ENCODE measurements at places on chromosomes 16 and 17.

DNA sequence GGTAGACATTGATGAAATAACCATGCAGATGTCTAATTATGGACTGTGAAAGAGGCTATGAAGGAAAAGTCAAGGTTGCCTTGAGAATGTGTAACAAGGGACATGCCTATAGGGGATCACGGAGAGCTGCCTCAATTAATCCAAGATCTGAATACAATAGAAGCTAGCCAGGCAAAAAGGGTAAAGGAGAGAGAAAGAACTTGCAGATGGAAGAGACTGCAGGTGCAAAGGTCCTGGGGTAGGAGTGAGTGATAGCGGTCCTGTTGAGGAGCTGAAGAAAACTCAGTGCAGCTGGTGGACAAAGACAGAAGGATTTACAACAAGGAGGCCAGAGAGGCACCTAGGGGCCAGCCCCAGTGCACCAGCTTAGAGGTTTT is 15.9 kb upstream of the TNS4 start:
- DNase-seq, result no peak

DNA sequence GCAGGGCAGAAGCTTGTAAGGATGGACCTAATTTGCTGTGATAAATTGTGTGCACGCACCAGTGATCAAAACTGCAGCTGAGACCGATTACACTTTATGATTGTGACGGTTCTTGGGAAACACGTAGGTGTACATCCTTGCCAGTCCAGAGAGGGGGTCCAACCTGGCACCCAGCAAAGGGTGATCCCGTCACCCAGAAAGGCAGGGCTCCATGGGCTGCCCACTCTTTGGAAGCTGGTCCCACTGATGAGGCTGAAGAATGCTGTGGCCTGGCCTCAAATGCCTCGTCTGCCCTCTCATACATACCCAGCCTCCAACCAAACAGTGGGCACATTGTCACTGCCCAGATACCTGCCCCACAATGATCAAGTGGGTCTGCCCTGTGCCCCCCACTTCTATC is 132.0 kb downstream of the C16orf78 start:
- DNase-seq, result no peak

GRCh38 chr16:62475573-62475972 is 439.3 kb upstream of the CDH8 start:
- no peak for DNase-seq

DNA sequence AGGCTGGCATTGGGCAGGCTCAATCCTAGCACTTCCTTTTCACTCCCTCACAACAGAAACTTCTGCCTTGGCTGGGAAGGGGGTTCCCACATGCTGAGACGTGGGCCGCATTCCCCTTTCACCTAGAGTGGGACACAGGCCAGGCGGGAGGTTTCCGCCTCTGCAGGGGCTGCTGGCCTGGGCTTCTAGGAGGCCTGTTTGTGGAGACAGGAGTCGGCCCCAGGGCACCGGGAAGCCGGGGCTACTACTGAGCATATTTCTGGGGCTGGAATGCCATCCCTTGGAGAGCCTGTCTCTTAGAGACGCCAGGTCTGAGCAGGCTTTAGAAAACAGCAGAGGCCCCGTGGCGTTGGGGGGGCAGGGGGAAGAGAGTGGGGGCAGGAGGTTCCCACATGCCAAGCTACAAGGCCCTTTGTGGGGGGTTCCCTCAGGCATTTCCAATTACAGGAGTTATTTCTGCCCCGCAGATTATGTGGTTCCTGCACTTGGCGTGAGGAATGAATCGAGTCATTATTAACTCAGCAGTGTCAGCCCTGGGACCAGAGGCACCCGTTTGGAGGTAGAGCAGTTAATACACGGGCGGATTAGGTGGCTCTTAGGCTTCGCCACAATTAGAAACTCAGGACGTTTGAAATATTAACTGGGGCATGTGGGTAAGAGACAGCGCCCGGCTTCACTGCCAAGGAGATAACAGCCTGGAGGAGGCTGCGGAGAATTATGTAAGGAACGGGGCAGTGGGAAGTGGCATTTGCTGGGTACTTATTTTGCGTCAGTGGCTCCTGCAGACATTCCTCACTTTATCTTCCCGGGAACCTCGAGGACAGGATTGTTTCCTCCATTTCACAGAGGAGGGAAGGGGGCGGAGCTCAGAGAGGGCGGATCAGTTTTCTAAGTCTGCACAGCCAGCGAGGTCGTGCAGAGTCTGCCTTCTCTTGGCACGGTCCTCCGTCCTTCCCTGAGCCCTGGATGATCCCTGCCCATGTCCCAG is 162.5 kb downstream of the MAF start:
- no peak for DNase-seq

DNA sequence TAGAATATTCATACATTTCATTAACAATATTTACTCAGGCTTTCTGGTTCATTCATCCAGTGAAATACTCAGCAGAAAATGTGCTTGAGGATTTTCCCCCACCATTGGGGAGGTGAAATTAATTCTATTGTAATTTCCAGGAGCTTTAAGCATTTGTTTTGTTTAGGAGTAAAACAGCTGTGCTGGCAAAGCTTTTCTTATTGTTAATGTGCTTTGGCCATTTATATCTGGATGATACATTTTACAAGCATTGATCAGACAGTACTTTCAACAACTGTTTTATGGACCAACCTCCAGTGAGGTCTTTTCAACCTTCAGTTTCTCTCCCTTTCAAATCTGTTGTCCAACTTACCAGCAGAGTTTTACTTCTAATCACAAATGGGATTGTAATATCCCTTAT is 672.4 kb downstream of the CDH11 start:
- DNase-seq, result no peak

- no peak for DNase-seq
Measured at GRCh38 chr17:60712675-60713074, 35.0 kb downstream of the BCAS3 start.

- no peak for DNase-seq
Measured at GRCh38 chr17:6654841-6655731, 3.5 kb downstream of the C17orf100 start.

DNA sequence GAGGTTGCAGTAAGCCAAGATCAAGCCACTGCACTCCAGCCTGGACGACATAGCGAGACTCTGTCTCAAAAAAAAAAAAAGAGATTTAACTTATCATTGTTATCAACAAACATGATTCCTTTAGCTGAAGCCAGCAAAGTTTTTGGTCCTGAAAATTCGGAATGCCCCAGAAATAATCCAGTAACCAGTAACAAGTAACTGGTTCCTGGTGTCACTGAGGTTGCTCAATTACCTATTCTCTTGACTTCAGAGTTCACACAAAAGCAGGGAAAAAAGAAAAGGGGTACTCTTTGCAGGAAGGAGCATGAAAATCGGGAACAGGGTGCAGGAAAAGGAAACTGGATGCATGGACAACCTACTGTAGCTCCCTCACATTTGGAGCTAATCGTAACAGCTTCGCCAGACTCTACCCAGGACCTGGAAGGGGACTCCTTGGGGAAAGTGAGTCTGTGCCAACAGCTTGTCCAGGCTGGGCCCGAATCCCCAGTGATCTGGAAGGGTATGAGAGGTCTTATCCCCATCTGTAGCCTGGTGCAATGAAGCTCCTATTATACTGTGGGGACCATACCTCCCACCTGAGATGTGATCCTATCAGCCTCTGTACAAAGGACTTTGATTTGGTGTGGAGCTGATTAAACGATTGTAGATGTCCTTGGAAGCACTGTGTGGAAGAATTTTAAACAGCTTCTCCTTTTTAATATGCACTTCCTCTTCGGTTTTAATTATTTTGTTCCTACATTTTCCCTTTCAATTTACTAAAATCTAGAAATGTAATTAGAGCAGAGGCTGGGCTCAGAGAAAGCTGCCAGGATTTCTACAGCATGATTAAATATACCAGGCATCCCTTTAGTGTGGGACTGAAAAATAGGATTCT is 3.4 kb upstream of the SPOP start:
- no peak for DNase-seq

DNA sequence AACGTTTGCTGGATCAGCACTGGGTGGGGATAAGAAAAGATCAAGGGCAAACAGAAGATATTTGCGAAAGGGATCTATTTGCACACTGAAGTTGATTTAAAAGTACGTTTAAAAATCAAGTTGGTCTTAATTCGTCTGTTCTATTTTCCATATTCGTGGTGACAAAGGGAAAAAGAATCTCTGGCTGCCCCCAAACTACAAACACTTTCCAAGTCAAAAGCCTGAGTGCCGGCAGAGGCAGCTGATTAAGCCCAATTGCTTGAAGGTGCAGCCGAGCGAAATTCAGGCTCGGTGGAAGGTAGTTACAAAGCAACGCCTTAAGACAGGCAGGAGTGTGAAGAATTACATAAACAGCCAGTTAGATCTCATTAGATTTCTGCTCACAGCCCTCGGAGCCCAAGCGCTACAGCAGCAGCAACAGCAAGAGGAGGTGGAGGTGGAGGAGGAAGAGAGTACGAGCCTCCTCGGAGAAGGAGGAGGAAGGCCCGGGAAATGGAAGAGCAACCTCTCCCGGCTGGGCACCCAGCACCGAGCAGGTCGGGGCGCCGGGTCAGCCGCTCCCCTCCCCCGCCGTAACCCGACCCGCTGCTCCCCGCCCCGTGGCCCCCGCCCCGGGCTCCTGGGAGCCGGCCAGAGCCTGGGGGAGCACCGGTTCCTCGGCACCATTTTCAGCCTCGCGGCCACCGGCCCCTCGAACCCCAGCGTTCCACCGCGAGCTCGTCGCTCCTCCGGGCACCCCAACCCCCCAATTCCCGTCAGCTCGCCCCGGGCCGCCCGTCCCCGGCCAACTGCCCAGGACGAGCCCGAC is 890 bp downstream of the TOB1 start:
- no peak for DNase-seq

DNA sequence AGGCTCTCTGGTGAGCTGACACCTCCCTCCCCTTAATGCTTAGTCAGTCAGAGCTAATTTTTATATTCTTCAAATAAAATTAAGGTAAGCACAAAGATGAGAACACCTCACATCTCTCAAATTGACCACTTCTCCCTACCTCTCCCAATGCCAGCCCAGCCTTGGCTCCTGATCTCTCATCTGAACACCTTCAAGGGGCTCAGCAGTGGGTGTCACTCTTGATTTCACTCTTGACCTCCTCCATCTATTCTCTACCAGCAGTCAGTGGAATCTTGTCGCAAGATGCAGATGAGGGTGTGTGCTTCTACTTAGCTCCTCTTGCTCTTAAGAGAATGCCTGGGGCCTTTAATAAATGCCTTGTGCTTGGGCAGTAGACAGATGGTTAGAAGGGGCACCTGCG is 309.0 kb upstream of the IRX3 start:
- DNase-seq, result no peak

GRCh38 chr17:851924-852323 is 69.8 kb downstream of the MRM3 start:
- no peak for DNase-seq

GRCh38 chr17:63311416-63311937 is 134.6 kb downstream of the CYB561 start:
- DNase-seq, result no peak

- DNase-seq, result no peak
Measured at GRCh38 chr17:41777157-41777573, 9.3 kb downstream of the JUP start.

- DNase-seq, result no peak
Measured at GRCh38 chr16:88402551-88403240, 19.9 kb downstream of the ZNF469 start.

DNA sequence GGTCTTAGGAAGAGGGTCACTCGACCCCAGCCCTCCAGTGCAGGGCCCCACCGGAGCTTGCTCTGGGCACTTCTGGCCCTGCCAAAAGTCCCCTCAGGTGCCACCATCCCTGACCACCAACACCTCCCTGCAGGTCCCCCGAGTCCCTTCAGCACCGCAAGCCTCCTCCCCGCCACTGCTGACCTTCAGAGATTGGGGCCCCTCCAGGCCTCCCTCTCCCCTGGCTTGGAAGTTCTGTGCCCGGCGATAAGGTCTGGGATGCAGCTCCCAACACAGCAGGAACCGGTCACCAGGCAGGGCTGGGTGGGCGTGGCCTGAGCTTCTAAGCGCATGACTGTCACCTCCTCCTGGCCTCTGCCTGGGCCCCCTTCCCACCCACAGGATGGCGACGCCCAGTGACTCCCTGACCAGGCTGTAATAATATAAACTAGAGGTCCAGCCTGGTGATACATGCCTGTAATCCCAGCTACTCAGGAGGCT is 11.2 kb downstream of the PIEZO1 start:
- no peak for DNase-seq

DNA sequence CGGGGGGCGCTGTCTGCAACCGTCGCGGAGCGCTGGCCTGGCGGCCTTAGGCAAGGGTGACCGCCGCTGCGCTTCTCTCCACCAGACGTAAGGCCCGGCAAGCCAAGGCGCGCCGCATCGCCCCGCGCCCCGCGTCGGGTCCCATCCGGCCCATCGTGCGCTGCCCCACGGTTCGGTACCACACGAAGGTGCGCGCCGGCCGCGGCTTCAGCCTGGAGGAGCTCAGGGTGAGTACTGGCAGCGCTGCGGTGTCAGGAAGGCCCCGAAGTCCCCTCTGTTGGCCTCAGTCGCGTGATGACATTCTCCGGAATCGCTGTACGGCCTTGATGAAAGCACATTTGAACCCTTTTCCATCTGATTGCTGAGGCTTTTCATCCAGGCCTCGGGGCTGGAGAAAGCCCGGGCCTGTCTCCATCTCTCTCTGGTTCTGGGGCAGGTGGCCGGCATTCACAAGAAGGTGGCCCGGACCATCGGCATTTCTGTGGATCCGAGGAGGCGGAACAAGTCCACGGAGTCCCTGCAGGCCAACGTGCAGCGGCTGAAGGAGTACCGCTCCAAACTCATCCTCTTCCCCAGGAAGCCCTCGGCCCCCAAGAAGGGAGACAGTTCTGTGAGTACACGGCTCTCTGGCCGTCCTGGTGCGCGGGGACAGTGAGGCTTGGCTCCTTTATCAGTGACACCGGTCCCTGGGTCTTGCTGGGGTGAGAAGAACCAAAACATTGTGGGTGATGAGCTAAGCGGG is 831 bp downstream of the RPL13 start:
- DNase-seq, result no peak

DNA sequence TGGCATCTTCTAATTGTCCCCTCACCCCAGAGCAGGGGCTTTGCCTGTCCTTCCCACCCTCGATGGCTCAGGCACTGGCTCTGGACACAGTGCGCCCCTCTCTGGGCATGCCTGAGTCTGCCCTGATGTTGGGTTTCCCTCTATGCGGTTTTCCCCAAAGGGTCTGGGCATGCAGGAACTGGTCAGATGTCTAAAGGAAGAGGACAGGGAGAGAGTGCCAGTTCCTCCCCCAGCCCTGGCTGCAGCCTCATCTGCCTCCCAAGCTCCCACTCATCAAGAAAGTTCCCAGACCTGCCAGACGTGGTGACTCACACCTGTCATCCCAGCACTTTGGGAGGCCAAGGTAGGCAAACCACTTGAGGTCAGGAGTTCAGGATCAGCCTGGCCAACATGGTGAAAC is 41.3 kb upstream of the PABPN1L start:
- DNase-seq, result no peak

GRCh38 chr16:27275394-27275793 is 6.8 kb upstream of the NSMCE1 start:
- DNase-seq, result no peak

DNA sequence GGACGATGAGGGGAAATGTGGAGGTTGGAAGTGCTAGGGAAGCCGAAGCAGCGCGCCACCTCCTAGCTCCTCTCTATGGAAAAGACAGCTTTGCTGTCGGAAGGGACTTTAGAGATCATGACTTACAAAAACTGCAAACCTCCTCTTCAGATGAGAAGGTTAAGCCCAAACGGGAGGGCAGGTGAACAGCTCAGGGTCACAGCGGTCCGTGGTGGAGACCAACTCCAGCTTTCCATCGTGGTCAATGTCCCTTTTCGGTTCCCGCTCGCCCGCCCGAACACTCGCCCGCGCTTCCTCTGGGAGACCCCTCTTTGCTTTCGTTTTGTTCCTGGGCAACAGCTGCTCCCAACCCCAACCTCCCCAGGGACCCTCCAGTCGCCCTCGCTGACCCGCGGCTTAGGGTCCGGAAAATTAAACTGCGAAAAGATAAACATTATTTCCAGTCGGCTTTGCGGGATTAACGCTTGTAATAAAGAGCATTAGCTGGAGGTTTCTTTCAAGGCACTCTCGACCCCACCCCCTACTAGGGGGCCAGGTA is 7.7 kb downstream of the IRX6 start:
- no peak for DNase-seq
